ENCODE measurements at places on chromosomes 2 and 18. TPM values are rescaled to one million over a fixed set of nuclear protein-coding genes. Genes with fewer than 3 reads are reported as not detected.

The NAT8 gene
- not detected for total RNA-seq

The MARS2 gene
- 12.3 TPM for total RNA-seq

The CCDC68 gene
- total RNA-seq: not detected

The OSBPL6 gene
- total RNA-seq: 0.14 TPM

DNA sequence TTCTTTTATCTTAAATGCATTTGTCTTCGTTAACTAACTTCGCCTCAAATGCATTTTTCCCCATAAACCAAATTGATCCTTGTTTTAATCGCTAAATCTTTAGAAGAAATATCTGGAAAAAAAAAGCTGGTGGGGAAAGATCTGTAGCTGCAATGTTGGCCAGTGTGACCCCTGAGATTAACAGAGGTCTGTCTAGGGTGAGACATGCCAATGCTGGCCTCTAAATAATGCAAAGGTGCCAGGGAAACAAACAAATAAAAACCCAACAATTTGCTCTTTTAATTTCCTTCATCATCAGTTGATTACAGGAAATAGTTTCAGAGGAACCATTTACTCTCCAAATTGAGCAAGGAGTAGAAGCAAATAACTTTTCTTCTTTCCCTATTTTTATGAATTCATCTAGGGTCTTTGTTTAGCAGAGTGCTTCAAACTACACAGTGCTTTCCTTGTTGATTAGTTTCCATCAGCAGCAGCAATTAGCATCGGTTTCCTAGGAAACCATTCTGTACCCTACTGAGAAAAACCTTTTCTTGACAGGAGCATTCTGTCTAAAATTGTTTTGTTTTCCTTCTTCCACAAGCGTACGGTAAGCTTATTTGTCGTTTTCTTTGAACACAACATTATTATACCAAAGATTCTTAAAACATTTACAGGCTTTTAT is 100.5 kb upstream of the UNC80 start:
- DNase-seq: no peak

DNA sequence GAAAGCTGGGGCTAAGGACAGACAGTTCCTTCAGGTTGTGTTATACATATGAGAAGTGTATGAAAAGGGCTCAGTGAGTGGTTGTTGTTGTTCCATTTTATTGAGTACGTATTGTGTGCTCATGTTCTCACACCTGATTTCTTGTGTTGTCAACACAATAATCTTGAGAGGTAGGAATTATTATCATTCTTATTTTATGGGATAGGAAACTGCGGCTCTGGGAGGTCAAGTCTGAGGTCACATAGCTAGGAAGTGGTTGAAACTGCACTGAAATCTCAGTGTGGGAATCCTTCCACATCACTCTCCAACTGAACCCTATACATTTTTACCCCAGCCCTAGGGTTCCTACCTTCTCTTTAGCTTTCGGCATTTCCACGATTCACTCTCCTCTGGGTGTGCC is 124.2 kb upstream of the CXCR4 start:
- no peak for DNase-seq

GRCh38 chr2:205658068-205658467 is 24.2 kb upstream of the NRP2 start:
- no peak for DNase-seq

DNA sequence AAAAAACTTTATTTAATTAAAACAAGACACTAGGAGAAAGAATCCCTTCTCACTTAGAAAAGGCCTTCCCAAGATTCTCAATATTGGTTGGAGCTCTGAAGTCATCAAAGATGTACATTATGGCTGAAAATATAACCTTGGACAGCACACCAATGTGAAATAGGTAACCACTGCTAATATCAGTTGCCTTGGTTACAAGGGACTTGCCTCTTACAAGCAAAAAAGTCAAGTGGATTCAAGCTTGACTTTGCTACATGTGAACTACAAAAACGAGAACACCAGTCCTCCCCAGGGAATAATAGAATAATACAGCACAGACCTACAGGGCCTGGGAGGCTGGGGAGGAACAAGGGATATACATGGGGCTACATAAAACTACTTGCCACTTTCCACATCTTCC is 46.1 kb downstream of the NABP1 start:
- DNase-seq: no peak

DNA sequence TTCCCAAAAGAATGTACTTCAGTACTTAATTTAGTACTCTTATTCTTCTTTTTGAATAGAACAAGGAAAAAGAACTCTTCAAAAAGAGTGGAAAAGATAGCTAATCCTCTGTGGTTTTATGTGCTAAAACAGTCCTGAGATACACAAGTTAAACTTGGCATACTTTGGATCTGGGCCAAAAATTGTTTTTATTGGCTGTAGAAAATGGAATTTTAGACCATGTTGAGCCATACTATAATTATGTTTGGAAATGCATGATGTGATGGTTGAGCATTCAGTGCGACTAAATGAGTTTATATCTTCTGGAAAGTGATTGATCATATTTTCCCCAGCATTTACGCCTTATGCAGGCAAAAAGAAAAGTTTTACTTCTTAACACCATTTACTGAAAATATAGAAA is 18.0 kb upstream of the PDE1A start:
- no peak for DNase-seq

- DNase-seq: no peak
Observed at GRCh38 chr2:229901819-229902218, 20.0 kb downstream of the TRIP12 start.

Data from CD4-positive, alpha-beta memory T cell (primary cell).